Activated CD8-positive, alpha-beta memory T cell treated with anti-CD3 and anti-CD28 coated beads for 4 hours (primary cell): ENCODE measurements at places on chromosomes 2 and 18.

DNA sequence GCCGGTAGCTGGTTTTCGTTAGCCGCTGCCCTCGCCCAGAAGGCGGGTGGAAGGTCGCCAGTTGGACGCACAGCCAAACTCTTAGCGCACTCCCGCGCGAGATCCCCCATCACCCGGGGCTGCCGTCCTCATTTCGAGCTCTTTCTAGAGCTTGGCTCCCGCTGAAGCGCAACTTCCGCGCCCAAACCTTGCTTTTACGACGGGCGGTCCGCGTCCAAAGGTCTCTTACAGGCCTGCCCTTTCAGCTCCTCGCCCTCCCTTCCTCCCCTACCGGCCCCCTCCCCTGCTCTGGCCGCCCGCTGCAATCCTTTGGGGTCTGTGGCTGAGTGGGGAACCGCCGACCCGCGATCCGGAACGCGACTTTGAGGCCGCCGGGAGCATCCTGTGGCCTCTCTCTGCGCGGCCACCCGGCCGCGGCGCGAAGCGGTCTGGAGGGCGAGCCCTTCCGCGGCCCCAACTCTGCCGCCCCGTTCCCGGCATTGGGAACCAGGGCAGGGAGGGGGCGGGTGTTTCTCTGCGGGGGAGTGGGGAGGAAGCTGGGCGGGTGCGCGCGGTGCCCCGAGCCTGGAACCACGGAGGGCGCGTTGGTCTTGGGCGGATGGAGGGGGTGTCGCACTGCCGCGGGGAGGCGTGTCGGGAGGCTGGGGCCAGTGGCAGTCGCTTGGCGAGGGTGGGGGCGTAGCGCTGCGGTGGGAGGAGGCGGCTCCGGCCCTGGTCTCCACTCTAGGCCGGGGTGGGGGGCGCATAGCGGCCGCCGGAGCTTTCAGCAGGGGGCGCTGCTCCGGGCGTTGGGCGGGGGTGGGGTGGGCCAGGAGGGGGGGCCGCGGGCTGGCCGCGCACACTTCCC lies at the start of gene GDF7:
Gene GDF7 (plus strand): TSS at position 841 of the 847 bp plus-strand sequence. CDS start 96 bp downstream, outside the sequence.
- no peak for DNase-seq

DNA sequence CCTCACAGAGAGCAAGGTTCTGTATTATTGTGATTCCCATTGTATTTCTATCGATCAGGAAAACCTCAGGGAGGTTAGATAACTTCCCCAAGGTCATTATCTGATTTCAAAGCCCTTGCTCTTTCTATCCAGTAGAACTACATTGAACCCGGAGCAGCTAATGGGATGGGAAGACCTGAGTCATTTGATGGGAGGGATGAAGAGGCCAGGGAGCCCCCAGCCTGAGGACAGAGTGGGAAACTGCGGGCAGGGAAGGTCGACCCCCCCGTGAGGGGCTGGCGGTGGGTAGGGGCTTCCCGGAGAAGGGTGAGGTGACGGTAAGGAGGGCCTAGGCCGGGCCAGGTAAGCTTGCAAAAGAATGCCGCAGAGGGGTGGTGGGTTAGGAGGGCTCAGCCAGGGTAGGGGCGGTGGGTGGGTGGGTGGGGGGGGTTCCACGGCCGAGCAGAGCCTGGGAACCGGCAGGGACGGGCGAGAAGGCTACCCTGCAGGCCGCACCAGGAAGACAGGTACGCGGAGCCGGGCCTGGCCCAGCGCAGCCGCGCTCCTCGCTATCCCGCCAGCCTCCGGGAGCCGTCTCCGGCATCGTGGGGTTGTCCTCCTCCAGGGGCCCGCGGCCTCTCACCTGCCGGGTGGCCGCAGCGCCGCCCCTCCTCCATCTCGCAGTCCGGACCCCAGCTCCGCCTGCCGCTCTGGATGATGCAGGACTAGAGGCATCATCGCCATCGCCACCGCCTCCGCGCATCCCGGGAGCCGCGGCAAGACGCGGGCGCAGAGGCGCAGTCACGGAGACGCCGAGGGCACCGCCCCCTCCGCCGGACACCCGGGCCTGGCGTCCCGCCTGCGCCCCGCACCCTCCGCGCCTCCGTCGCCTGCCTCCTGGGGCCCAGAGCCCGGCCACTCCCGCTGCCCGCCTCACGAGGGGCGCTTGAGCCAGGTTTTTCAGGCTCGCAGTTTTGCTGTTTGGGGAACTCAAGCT lies at the start of gene GPR75:
Gene GPR75 (minus strand): TSS at position 762 of the 976 bp plus-strand sequence. CDS start 5,211 bp downstream, outside the sequence.
- DNase-seq, result no peak

- no peak for DNase-seq
Measured at GRCh38 chr2:198591586-198591985, 787.2 kb downstream of the PLCL1 start.

DNA sequence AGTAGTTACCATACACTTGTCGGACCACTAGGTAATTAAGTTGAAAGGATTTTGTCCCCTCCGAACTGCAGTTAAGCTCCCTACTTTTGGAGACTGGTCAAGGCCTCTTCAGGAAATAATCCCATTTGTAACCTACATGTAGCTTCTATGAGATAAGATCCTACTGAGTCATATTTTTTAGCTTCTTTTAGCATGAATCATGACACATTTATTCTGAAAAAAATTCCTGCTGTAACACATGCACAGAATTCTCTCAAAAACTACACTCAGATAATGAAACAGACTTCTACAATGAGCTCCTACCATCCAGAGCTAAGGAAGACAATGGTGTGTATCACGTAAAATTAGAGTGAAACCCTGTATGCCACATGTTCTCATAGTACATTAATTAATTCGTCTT lies 100.7 kb upstream of the CCDC195 start:
- DNase-seq, result no peak

DNA sequence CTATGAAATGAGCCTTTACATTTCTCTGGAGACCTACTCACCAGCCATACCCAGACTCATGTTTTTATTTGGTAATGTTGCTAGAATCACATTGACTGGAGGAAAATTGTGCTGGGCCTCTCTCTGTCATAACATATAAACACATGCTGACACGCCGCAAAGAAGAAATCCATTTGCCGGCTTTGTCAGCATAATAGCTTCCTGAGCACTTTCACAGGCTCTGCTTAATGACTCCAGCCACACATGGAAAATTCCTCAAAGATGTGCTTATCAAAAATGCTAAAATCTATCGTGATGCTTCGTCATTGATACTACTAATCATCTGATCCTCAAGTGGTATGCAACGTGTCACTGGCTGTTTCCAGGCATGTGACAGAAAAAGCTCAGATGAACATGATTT lies 63.1 kb downstream of the RND3 start:
- DNase-seq, result no peak

GRCh38 chr2:48391616-48392015 lies 138.3 kb upstream of the STON1 start:
- no peak for DNase-seq

GRCh38 chr2:112483042-112483473 lies 1.1 kb downstream of the TTL start:
- DNase-seq, result no peak

- no peak for DNase-seq
Measured at GRCh38 chr2:233848276-233848675, 6.1 kb downstream of the HJURP start.

DNA sequence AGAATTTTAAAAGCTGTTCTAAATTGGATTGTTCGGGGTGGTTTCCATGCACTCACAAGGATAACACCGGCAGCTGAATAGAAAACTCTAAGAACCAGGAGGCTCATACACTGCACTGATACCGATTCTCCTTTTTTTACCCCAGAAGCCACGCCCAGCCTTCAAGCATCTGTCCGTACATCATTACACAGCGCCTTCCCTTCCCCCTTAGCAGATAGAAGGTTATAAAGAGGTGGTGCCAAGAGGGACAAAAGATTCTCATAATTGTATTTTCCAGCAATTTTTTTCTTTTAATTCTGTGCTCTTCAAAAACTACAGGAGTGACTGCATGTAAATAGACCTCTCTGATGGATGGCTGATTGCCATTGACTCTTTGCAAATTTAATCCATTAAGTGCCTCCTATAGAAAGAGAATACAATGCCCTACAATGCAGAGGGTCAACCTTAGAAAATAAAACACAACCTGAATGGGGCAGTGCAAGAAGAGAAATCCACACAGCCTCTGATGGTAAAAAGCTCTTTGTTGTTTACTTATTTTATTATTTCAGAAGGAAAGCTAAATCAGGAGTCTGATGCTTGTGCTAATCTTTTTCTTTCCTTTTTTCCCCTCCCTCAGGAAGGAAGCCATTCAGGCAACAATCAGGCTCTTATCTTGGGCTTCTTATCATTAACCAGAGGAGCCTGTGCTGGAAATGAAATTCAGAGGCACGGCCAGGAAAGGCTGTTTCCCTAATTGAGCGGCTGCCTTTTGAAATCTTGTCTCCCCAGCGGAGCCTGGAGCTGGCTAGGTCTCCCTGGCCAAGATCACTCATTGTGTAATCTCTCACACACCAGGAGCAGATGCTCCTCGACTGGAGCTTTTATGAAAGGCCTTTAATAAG lies 198.9 kb upstream of the NABP1 start:
- no peak for DNase-seq

DNA sequence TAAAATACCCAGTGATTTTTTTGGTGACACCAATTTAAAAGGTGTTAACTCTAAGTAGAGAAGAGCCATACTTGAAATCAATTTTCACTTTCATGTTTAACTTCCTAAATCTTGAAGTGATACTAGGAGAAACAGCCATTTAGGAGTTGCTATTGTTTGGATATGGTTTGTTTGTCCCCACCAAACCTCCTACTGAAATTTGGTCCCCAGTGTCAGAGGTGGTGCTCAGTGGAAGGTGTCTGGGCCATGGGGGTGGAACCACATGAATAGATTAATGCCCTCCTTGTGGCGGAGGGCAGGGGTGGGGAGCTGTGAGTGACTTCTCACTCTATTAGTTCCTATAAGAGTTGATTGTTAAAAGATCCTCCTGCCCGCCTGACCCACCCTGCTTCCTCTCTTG lies 377.9 kb downstream of the DLGAP1 start:
- DNase-seq, result no peak

- no peak for DNase-seq
Measured at GRCh38 chr2:33502025-33502424, 25.6 kb downstream of the RASGRP3 start.

- DNase-seq, result no peak
Measured at GRCh38 chr2:214631406-214631805, 178.1 kb downstream of the BARD1 start.
